ENCODE measurements at places on chromosomes 1 and 21. TPM values are rescaled to one million over a fixed set of nuclear protein-coding genes. Genes with fewer than 3 reads are reported as not detected.

Gene RHEX
- not detected for total RNA-seq

Gene LIN28A
- not detected for total RNA-seq

Gene OR2L8
- total RNA-seq: 6.6 TPM

Gene DYRK3
- 24.5 TPM for total RNA-seq
